Common myeloid progenitor, CD34-positive (primary cell): ENCODE measurements at places on chromosomes 12 and 14.

DNA sequence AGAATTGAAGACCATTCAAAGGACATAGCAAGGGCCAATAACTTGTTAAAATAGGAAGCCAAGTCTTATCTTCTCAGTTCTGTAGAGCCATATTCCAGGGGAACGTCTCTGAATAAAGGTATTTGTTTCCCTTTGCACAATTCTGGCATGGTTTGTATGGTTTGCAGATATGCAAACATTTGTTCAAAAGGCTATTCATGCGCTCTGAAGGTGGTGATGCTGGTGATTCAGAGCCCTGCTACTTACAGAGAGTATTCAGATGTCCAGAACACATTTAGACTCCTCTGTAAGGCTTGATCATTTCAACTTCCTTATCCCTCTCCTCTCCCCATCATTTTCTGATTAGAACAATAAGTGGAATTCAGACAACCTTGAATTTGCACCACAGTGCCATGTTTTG, 35.9 kb downstream of the SLC4A8 start:
- DNase-seq, result no peak

DNA sequence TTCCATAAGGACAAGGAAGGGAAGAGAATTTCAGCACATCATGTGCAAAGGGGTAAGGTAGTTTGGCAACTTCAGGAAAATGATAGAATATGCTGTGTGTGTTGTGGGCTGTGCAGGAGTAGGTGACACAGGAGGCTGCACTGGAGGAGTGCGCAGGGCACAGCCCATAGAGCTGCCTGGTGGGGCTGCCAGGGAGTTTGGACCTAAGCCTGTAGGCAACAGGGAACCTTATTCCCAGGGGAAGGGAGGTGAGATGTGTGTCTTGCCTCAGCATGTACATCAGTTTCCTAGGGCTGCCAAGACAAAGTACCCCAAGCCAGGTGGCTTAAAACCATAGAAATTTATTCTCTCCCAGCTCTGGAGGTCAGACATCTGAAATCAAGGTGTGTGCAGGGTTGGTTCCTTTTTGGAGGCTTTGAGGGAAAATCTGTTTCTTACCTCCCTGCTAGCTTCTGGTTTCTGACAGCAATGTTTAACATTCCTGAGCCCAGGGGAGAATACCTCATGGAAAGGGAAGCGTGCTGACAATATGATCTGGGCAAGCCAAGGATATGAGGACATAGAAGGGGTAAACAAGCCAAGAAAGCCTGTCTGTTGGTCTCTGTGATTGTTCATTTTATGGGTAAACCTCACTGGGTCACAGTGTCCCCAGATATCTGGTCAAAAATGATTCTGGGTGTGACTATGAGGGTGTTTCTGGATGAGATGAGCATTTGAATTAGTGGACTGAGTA, 174.0 kb upstream of the NTF3 start:
- no peak for DNase-seq

DNA sequence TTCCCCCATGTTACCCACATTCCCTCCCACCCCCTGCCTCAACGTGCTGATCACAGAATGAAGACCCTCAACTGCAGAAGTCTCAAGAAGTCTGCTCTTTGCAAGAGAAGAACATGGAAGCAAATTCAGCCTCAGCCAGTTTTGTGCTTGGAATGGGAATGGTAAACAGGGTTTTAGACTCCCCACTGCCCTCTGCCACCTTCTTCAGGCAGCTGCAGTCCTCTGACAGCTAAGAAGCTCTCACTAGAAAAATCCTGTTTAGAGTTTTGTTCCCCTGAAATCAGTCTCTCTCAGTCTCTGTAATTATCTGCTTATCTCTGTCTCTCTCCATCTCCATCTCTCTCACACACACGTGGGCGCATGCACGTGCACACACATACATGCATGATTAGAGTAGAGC, 85.4 kb downstream of the CRACR2A start:
- no peak for DNase-seq

- DNase-seq, result no peak
These were observed 27.1 kb downstream of the ZNF664 start for GRCh38 chr12:124000111-124000510.

- no peak for DNase-seq
These were observed 164.3 kb downstream of the GXYLT1 start for GRCh38 chr12:41980390-41980789.

GRCh38 chr12:82426586-82426985, 68.3 kb downstream of the METTL25 start:
- no peak for DNase-seq
